A549 treated with Hydrocortisone at 1 μM for 4 hours (cell line): ENCODE measurements at places on chromosomes 3 and 15. TPM values are rescaled to one million over a fixed set of nuclear protein-coding genes. Genes with fewer than 3 reads are reported as not detected.

Gene IL17RB
- 0.68 to 1.1 TPM (median 0.74 TPM) in 5 replicates for total RNA-seq

Gene SLC24A5
- total RNA-seq: not detected in 5 replicates

Gene GXYLT2
- total RNA-seq: 0.87 to 1.2 TPM (median 1.1 TPM) in 5 replicates

Gene LRRC34
- not detected in 5 replicates for total RNA-seq

Gene SLC22A14
- 0.05 to 0.06 TPM (median 0.06 TPM) in 4 of 5 replicates, not detected in the other for total RNA-seq

Gene CCDC39
- not detected in 5 replicates for total RNA-seq

Gene TMC3
- not detected in 5 replicates for total RNA-seq

Gene PLSCR1
- total RNA-seq: 44.5 to 47.5 TPM (median 45.3 TPM) in 5 replicates

Gene GPR15
- total RNA-seq: not detected in 5 replicates

Gene AGBL1
- total RNA-seq: not detected in 5 replicates

Gene STRA6
- total RNA-seq: 61.8 to 83.1 TPM (median 71.9 TPM) in 5 replicates

Gene RSL24D1
- total RNA-seq: 89.4 to 104 TPM (median 92.9 TPM) in 5 replicates

Gene SPTBN5
- total RNA-seq: 0.08 to 0.23 TPM (median 0.17 TPM) in 5 replicates

Gene CP
- 3.4 to 7.5 TPM (median 6.7 TPM) in 5 replicates for total RNA-seq

Gene ARHGEF26
- total RNA-seq: 8.0 to 11.2 TPM (median 9.7 TPM) in 5 replicates

Gene SLC12A1
- total RNA-seq: not detected in 5 replicates

Gene CNTN6
- not detected in 5 replicates for total RNA-seq

Gene RBP2
- total RNA-seq: not detected in 5 replicates

Gene SLC2A2
- not detected in 5 replicates for total RNA-seq

Gene ENTPD3
- 0.03 to 0.05 TPM (median 0.03 TPM) in 3 of 5 replicates, not detected in the others for total RNA-seq

Gene ARL8B
- 62.3 to 68.3 TPM (median 65.5 TPM) in 5 replicates for total RNA-seq

Gene DNASE1L3
- total RNA-seq: 0.22 to 0.31 TPM in 2 of 5 replicates, not detected in the others

Gene FOXB1
- not detected in 5 replicates for total RNA-seq

Gene DUOXA2
- total RNA-seq: not detected in 5 replicates

Gene NOX5
- total RNA-seq: 0.11 to 0.35 TPM (median 0.20 TPM) in 5 replicates

Gene TERC
- 0.91 TPM in 1 of 5 replicates, not detected in the others for total RNA-seq

Gene STIMATE
- 7.5 to 9.0 TPM (median 8.5 TPM) in 5 replicates for total RNA-seq

Gene C2CD4A
- 0.06 to 0.32 TPM (median 0.12 TPM) in 5 replicates for total RNA-seq

Gene RASGRF1
- total RNA-seq: 0.17 to 0.43 TPM (median 0.34 TPM) in 5 replicates

Gene SLC6A1
- 0.06 TPM in 1 of 5 replicates, not detected in the others for total RNA-seq

Gene MUC20
- 0.28 to 1.0 TPM (median 0.55 TPM) in 5 replicates for total RNA-seq

Gene ECE2
- not detected in 5 replicates for total RNA-seq

Gene GOLGA6L10
- total RNA-seq: 0.37 to 0.71 TPM (median 0.44 TPM) in 5 replicates

Gene ZWILCH
- 32.2 to 39.2 TPM (median 35.5 TPM) in 5 replicates for total RNA-seq

Gene AMT
- 0.23 to 0.38 TPM (median 0.25 TPM) in 5 replicates for total RNA-seq

Gene CYP1A1
- 1.4 to 2.5 TPM (median 1.8 TPM) in 5 replicates for total RNA-seq

Gene CD200
- total RNA-seq: not detected in 5 replicates

Gene SERINC4
- total RNA-seq: 0.06 to 0.28 TPM (median 0.08 TPM) in 5 replicates

Gene CATSPER2
- total RNA-seq: 0.40 to 1.3 TPM (median 0.68 TPM) in 5 replicates

Gene CDC25A
- 8.5 to 10.3 TPM (median 9.3 TPM) in 5 replicates for total RNA-seq

Gene NPAP1
- not detected in 5 replicates for total RNA-seq

Gene IGDCC3
- 0.07 to 0.18 TPM (median 0.09 TPM) in 5 replicates for total RNA-seq

Gene SPG21
- 120 to 130 TPM (median 128 TPM) in 5 replicates for total RNA-seq

Gene CAMK2N2
- 0.78 to 1.7 TPM (median 1.4 TPM) in 5 replicates for total RNA-seq

Gene IQCB1
- total RNA-seq: 9.9 to 11.8 TPM (median 10.2 TPM) in 5 replicates

Gene MYZAP
- 1.1 to 1.3 TPM (median 1.2 TPM) in 5 replicates for total RNA-seq

Gene PPIP5K1
- total RNA-seq: 3.8 to 6.9 TPM (median 5.8 TPM) in 5 replicates
